ENCODE measurements at places on chromosomes 13 and 19. TPM values are rescaled to one million over a fixed set of nuclear protein-coding genes. Genes with fewer than 3 reads are reported as not detected.

The CXCL17 gene
- not detected for total RNA-seq

The PRTN3 gene
- not detected for total RNA-seq

The IZUMO4 gene
- total RNA-seq = 6.6 TPM

The TEX29 gene
- not detected for total RNA-seq

The PTBP1 gene
- total RNA-seq = 331 TPM

The PRRG2 gene
- 1.6 TPM for total RNA-seq

The MTUS2 gene
- total RNA-seq = 0.06 TPM

The ZNF888 gene
- total RNA-seq = 2.1 TPM

The RPS16 gene
- 802 TPM for total RNA-seq

The CRX gene
- total RNA-seq = not detected

The ZNF600 gene
- total RNA-seq = 2.1 TPM

The ZNF578 gene
- total RNA-seq = 3.5 TPM

The SPACA4 gene
- not detected for total RNA-seq

The RDH8 gene
- not detected for total RNA-seq

The HSH2D gene
- not detected for total RNA-seq

The NLRP4 gene
- total RNA-seq = not detected

The KASH5 gene
- not detected for total RNA-seq

The PNMA8C gene
- total RNA-seq = not detected

Measured in glomerular endothelial cell (primary cell).